ENCODE measurements at places on chromosomes 12 and 14. TPM values are rescaled to one million over a fixed set of nuclear protein-coding genes. Genes with fewer than 3 reads are reported as not detected.

VAMP1 gene
- 2.1 TPM for total RNA-seq

AQP2 gene
- not detected for total RNA-seq

OVCH1 gene
- total RNA-seq: not detected

MAPK1IP1L gene
- 15.5 TPM for total RNA-seq

MANSC1 gene
- total RNA-seq: 7.0 TPM

CSRP2 gene
- 11.4 TPM for total RNA-seq

KCNJ8 gene
- under 0.01 TPM for total RNA-seq

CISTR gene
- total RNA-seq: not detected
